CD8-positive, alpha-beta memory T cell (primary cell): ENCODE measurements at places on chromosomes 5 and 9.

GRCh38 chr9:136004712-136005111 is 43.5 kb upstream of the UBAC1 start:
- DNase-seq: no peak

DNA sequence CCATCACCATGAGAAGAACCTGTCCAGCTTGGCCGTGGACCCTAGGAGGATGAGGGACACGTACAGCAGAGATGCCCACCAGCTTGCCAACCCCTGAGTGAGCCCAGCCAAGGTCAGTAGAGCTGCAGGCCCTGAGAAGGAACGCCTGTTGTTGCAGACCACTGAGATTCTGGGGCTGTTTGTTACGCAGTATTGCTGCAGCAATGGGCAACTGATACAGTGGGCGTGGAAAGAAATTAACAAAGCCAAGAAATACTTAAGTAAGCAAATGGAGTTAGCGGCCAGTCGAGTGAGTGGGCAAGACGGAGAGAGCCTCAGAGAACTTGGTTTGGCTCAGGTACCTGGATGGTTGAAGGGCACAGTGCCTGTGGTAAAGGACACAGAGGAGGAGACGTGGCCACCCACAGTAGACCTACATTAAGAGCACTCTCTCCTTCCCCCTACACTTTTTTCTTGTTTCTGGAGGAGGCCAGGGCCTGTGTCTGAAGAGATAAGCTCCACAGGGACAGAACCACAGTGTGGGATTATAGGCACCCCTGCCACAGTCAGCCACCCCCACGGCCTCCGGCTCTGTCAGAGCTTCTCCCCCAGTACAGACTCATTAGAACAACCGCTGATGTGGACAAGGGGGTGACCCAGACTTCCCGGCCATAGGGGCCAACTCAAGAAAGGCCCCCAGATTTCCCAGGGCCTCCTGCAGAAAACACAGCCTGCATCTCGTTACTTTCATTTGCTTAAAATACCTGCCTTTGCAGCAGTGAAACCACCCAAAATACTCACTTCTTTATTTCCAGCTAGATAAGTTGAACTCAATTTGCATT is 40.1 kb upstream of the GRHPR start:
- no peak for DNase-seq

GRCh38 chr9:136015656-136016571 is 54.7 kb upstream of the UBAC1 start:
- no peak for DNase-seq

- DNase-seq: no peak
These were observed 17.1 kb upstream of the HSD17B3 start for GRCh38 chr9:96318921-96319565.

- no peak for DNase-seq
These were observed 445.2 kb upstream of the GRAMD2B start for GRCh38 chr5:125978015-125978414.
